Stimulated activated CD4-positive, alpha-beta T cell treated with anti-CD3 and anti-CD28 coated beads, TNF-alpha, amount 100 ng/mL, for 48 hours (primary cell): ENCODE measurements at places on chromosomes 1 and 21.
A peak's percentile ranks its signal among the peaks of the same experiment; 100 is the strongest.

DNA sequence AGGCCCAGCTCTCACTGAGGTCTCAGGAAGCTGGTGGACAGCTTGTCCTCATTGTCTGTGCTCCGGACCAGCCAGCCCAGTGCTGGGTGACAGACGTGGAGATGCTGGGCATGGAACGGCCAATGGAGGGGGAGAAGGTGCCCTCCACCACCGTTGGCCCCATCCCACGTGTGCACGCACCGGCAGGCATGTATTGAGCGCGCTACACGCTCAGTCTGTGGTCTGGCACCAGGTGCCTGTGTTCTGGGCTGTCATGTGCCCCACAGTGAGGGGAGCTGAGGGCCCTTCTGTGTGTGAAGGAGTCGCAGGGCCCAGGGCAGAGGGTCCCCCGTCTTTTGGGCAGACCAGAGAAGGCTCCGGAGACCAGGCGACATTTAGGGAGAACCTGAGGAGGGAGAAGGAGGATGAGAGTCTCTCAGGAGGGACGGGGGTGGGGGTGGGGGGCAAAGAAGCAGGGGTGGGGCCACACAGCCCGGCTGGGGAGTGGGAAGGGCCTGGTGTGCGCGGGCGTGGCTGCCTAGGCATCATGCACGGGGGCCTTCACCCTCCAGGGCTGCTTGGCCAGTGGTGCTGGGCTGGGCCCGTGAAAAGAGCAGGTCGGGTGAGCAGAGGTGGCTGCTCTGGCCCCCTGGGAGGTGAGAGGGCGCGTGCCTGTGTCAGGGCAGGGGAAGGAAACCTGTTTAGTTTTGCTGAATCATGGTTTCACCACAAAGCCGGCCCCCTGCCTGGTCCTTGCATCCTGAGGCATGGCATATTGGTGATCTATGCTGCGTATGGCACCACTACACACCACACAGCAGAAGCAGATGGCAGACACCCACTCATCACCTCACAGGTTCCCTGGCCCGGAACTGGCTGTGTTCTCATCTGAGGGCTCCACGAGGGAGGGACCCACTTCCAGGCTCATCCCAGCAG is 86.7 kb upstream of the TTC34 start:
- no peak for DNase-seq

DNA sequence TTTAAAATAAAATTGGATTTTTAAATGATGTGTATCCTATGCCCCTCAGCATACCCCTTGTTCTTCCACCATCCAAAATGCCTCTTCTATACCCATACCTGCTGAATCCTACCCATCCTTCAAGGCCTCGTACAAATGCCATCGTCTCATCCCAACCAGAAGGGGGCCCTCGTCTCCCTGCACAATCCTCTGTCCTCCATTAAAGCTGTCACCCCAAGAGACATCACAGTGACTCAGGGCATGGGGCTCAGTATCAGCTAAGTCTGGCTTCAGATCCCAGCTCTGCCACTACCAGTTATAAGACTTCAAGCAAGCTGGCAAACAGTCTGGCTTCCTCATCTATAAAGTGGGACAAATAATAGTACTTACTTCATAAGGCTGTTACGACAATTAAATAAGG is 23.8 kb downstream of the IGFN1 start:
- no peak for DNase-seq

DNA sequence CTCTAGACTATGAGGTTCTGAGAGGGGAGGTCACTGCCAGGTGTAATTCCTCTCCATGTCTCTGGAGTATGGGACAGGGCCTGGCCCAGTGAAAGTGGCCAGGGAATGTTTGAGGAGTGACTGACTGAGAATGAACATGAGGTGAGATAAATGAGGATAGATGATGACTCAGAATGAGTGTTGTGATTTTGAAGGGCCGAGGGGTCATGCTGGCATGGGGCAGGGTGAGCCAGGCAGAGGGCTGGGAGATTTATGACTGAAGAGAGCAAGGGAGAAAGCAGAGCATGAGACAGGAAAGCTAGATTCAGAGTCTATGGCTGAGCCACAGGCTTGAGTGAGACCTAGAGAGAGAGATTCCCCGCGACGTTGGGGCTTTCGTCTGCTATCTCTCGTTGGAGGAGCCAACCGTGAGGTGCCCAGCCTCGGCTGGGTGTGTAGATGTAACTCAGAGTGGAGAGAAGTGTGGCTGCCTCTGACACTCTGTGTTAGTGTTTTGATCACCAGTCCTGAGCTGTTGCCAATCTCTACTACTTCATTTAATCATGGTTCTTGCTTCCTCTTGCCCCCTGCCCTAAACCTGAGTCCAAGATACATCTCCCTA is 50.1 kb downstream of the FOXD2 start:
- no peak for DNase-seq

DNA sequence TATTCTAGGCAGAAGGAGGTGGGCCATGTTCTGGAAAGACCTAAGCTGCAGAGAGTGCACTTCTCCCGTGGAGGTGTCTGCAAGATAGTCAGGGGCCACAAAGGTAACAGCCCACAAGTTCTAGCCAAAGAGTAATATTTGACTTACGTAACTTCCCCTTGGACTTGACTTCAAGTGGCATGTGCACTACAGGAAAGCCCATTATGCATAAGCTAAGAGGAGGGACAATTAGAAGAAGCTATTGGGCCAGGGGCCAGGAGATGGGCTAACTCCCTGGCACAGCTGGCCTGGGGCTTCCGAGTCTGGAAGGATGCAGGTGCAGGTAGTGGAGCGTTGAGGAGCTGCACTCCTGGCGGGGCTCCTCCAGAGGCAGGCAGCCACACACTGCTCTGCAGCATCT is 58.3 kb downstream of the ERG start:
- no peak for DNase-seq

DNA sequence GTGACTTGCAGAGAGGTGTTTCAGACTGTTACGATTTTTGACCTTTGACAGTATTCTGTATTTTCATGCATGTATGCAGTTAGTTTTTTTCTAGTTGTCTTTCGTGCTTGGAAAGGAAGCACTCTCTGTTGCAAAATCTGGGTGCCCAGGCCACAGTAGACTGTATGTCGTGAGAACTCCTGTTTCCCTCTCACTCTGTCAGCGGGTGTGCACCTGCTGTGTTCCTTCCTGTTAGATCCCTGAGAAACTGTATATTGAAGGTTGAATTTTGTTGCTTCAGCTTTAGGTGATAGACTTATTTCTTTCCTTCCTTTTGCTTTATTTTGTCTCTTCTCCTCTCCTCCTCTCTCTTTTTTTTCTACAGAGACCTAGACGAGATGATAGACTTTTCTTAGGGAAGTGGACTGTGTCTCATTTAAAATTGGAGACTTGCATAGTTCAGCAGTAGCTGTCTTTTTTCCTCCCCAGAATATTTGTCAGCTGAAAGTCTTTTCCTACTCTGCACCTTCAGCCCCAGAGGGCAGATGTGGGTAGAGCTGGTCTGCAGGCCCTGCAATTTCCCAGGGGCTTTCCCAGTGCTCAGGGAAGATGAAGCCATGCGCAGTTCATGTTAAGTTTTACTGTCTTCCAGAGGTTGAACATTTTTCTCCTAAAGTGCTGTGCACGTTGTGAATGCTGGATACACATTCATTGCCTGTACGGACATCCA is 1.4 kb downstream of the TRAPPC10 start:
- no peak for DNase-seq

- DNase-seq: no peak
Observed at GRCh38 chr1:232894436-232894835, 56.0 kb upstream of the NTPCR start.

GRCh38 chr1:185926588-185926987 is 192.4 kb downstream of the HMCN1 start:
- DNase-seq: no peak

- DNase-seq: no peak
Observed at GRCh38 chr1:160641323-160642280, 5.2 kb downstream of the SLAMF1 start.

- DNase-seq: no peak
Observed at GRCh38 chr1:203178821-203179666, 3.4 kb upstream of the MYBPH start.

DNA sequence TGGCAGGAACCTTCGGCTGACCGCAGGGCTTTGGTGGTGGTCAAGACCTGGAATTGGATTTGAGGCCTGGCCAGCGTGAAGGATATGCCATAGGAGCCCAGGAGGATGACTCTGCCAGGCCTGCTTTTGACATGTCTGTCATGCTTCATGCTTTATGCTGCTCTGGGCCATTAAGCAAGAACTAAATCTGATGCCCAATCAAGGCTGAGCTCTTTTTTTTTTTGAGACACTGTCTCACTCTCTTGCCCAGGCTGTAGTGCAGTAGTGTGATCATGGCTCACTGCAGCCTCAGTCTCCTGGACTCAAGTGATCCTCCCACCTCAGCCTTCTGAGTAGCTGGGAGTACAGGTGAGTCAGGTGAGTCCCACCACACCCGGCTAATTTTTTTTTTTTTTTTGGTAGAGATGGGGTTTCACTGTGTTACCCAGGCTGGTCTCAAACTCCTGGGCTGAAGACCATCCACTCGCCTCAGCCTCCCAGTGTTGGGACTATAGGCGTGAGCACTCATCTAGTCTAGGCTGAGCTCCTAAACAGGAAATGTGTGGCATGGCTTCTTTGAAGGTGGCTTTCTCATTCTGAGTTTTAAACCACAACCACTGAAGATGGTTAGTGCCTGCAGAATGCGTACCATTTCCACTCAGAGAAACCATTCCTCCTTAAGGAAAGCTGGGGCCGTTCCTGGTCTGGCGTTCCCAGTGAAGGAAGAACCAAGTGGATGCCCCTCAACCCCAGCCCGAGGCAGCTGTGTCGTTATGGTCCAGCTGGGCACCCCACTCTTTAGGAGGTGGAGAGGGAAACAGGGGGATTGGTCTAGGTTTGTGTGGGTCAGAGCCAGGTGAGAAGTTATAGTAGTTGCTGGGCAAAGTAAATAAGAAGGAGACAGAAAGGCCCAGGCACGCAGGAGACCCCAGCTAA is 34.2 kb upstream of the ATP5PO start:
- DNase-seq: no peak

GRCh38 chr1:108742253-108742652 is 4.2 kb upstream of the STXBP3 start:
- DNase-seq: no peak

DNA sequence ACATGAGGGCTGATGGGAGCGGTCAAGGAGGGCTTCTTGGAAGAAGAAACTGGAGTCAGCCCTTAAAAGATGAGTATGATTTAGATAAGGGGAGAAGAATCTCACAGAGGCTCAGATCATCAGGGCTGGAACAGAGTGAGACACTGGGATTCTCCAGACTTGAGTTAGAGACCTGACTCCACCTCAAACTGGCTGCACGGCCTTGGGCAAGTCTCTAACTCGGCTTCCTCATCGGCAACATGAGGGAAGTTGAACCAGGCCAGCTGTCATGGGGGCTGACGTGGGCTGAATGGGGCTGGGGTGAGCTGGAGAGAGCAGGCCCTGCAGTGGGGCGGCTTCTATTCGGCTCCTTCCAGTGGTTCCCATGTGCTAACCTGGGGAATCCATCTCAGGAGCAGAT is 2.5 kb downstream of the C1QC start:
- DNase-seq: no peak

DNA sequence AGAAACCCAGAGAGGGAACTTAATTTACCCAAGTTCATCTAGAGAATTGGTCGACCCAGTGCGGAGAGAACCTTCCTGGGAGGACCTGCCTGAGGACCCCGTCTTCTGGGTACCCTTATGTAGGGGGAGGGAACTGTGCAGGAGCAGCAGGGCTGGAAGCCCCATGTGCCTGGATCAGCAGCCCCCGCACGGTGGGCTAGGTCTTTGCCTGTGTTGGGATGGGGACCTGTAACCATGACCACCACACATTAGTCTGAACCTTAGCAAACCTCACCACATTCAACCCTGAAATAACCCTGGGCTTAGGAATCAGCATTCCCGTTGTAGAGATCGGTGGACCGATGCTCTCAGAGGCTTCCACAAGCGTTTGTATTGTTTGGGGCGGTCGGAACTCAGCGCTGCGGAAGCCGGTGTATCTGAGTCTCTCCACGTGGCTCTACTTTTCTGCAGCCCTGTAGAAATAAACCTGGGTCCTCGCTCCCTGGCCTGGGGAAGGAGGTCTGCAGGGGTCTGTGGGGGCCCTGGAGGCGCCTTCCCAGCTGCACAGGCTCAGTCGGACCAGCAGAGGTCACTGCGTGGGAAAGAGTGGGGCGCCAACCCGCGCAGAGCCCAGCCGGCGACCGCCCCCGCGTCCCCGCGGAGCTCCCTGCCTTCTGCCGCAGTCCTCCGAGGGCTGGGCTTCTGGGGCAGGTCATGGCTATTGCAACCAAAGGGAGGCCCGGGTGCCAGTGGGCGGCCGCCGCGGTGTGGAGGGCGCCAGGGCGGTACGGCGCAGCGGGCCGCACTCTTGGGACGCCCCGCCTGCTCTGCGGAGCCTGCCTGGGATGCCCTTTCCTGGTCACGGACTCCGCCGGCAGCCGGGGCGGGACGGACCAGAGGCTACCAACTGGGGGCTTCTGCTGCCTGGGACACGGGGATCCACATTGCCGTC is 36.2 kb upstream of the KCNA10 start:
- DNase-seq: peak; percentile 57

DNA sequence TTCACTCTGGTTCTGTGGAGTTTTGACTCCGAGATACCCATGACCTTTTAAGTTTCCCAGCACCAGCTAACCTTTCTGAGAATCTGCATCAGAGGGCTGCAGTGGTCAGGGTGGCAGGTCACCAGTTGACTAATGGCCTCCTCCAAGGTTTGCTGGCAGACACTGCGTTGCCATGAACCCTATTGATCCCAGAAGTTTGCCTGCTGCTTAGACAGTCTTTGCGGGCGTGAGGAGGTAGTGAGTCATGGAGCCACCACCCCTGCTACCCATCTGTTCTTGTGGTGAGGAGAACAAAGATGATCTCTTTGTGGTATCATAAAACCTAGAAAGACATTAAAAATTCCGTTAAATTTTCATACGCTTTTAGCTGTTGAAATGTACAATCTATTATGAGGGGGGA is 180.4 kb downstream of the FGGY start:
- peak; percentile 38 for DNase-seq

DNA sequence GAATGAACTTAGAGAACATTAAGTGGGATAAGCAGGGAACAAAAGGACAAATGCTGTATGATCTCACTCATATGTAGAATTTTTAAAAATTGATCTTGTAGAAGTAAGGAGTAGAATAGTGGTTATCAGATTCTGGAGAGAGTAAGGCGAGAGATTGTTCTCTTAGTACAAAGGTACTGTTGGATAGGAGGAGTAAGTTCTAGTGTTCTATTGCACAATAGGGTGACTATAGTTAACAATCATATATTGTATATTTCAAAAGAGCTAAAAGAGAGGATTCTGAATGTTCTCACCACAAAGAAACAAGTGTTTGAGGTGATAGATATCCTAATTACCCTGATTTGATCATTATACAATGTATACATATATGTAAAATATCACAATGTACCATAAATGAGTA is 735.9 kb downstream of the NCAM2 start:
- no peak for DNase-seq

- no peak for DNase-seq
Observed at GRCh38 chr1:10495475-10495817, 20.7 kb downstream of the PEX14 start.

- DNase-seq: no peak
Observed at GRCh38 chr1:56584910-56585528, 5.7 kb upstream of the PLPP3 start.

DNA sequence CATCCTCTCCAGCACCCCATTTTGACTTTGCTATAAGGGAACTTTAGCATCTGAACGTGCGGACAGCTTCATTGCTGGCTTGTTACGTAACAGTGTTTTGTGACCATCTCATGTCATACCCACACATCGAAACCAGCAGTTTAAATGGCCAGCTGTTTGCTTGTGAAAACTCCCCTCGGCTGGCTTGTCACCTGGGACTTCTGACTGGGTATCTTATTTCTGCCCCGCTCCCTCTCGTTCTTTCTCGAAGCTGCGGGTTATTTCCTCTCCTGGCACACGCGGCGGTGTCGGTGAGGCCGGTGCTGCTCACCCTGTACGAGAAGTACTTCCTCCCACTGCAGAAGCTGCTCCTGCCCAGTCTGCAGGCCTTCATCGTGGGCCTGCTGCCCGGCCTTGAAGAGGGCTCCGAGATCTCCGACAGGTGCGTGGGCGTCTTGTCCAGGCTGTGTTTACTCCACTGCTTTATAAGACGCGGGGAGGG is 43.5 kb downstream of the DOP1B start:
- DNase-seq: no peak
